Left renal pelvis (tissue), 4 donors: ENCODE measurements at places on chromosomes 5 and 9. TPM values are rescaled to one million over a fixed set of nuclear protein-coding genes. Genes with fewer than 3 reads are reported as not detected.

Gene IFNB1
- polyA plus RNA-seq, result not detected

Gene FRMPD1
- 0.82 TPM for polyA plus RNA-seq

Gene SURF2
- polyA plus RNA-seq, result 19.3 TPM

DNA sequence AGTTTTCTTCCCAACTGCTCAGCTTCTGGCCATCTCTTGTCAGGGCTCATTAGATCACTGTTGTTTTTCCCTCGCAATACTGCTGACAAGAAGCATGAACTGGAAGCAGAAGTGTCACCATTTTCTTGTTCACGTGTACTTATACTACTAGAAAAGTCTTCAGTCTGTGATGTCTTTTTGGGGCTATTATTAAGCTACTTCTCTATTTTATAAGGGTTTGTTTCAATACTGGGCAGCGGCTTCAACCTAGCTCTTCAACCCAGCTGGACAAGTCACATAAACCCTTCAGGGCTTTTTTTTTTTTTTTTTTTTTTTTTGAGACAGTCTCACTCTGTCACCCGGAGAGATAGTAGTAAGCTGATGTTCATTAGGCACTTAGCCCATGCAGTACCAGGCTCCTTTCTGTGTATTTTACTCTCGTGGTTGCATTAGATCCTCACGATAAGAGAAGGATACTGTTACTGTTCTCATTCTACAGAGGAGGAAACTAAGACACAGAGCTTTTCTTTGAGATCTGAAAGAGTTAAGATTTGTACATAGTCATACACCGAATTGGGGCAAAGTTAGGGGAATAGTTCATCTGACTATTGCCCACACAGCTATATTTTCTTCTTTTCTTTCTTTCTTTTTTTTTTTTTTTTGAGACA lies 20.5 kb downstream of the RAPGEF1 start:
- DNase-seq, result no peak

- no peak for DNase-seq
Measured at GRCh38 chr5:133048993-133049725, 2.7 kb upstream of the HSPA4 start.

GRCh38 chr9:121371495-121372061 lies 1.5 kb upstream of the STOM start:
- DNase-seq, result no peak

DNA sequence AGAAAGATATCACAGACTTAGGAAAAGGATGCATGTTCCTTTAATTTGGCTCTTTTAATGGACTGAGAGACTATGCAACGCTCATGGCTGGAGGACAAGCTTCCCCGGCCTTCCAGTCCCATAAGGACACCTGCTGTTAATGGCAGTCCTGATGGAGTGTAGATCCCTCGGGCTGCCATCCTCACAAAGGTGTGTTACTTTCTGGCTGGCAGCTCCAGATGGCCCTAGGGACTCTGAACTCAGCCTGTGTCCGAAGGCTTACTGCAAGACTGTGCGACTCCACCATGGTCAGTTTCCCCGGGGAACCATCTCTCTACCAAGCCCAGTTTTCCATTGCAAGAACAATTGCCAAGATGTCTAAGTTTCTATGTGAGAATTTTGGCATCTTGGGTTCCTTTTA lies 25.5 kb upstream of the KCNIP1 start:
- DNase-seq, result no peak

- DNase-seq, result no peak
Measured at GRCh38 chr9:21677834-21678233, 124.6 kb upstream of the MTAP start.

DNA sequence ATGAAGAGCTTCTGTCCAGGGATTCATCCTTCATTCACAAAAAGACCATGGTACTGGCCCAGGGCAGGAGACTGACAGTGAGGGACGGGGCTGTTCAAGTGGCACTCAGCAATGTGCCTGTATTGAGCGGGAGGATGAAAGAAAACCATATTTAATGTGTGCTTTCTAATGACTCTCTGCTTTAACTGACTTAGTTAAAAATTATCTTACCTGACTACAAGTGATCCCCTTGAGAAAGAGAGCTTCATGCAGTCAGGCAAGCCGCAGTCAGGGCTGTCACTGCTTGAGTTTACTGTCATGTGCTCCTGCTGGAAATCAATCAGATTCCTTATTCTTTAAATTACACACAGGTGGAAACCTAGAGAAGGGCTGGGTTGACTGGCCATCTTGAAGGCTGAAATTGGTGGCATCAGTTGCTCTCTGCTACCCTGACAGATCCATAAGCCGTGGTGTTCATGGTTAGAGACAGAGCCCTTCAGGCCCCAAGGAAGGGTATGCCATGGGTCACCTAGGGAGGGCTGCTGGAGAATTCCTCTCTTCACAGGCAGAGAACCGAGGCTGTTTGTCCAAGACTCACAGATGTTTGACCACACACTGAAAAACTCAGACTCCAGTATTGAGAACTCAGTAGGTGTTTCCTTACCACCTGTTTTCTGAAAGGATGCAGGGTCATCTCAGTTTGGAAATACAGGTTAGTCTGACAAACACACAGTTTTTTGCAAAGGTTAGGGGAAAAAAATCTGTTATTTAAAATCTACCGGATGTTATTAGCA lies 70.9 kb downstream of the TRIO start:
- no peak for DNase-seq

- DNase-seq, result no peak
Measured at GRCh38 chr5:115379622-115380344, 83.3 kb upstream of the CCDC112 start.

DNA sequence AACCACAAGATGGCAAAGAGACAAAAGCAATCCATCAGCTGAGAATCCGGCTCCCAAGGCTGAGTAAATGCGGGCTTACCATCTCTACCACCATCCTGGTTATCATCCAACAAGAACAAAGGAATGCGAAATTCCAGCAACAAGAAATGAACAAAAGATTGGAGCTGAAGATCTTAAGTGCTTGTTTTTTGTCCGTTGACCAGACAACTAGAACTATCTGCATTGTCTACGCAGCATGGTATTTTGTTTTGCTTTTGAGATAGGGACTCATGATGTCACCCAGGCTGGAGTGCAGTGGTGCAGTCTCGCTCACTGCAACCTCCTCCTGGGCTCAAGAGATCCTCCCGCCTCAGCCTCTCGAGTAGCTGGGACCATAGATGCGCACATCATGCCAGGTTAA lies 88.9 kb downstream of the ZNF366 start:
- no peak for DNase-seq

- no peak for DNase-seq
Measured at GRCh38 chr5:103435136-103435889, 127.3 kb downstream of the NUDT12 start.

GRCh38 chr9:131237931-131238401 lies 38.3 kb downstream of the FAM78A start:
- DNase-seq, result no peak

GRCh38 chr5:39376293-39376714 lies 12.0 kb upstream of the C9 start:
- peak; percentile 14 for DNase-seq

- no peak for DNase-seq
Measured at GRCh38 chr5:4772591-4772990, 367.5 kb upstream of the ADAMTS16 start.

DNA sequence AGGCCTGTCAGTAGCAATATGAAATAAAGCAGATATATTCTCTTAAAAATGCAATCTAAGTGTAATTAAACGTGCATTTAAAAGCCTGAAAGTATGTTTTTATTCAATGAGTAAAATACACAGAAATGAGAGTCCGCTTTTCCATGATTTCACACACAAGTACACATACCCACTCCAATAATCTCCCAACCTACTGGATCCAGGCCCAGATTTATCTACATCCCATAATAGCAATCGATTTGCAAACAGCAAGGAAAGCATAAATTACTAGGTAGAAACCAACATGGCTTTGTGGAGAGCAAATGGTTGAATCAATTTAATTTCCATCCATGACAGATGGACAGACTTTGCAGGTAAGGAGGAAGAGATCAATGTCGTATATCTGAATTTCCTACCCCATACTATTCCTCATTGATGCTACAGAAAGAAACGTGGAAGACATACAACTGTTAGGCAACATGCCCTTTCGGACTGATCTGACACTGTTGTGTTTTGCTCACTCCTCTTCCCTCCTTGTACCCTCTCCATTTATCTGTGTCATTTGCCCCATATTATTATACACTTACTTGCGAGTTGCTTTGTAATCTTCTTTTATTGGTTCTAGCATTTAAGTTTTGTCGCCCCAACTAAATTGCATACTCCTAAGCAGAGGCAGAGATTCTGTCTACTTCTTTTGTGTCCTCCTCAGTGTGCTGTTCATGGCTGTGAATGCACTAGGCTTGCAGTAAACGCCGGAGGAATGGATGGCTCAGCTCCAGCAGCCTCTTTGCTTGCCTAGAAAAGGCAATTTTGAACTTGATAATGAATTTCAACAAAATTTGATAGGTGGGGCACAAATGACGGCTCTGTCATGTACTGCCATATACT lies 133.6 kb downstream of the NFIB start:
- DNase-seq, result no peak
